ENCODE measurements at places on chromosomes 16 and 17. TPM values are rescaled to one million over a fixed set of nuclear protein-coding genes. Genes with fewer than 3 reads are reported as not detected.

CTRB2 gene
- total RNA-seq, result not detected

DNA sequence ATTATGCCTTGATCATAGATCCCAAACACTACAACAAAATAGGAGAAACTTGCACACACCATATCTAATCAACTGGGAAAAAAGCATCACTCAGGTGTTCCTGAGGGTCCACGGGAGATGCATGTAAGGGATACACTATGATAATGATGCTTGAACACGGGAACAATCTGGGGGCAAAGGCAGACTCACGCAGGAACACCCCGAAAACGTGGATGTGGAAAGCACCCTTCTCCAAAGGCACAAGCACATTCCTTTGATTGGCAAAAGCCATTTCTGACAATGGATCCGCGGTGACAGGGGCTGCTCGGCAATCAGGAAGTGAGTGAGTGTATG is 1.3 kb downstream of the ZNF652 start:
- no peaks in the 10 kb centered on the region for H3K36me3 ChIP-seq
- no peak for DNase-seq
- peak overlapping the region; percentile 98 for H3K4me3 ChIP-seq
- peaks cover 14% of the 10 kb centered on the region for H3K4me1 ChIP-seq
- no peak overlapping the region for H3K27ac ChIP-seq

DNA sequence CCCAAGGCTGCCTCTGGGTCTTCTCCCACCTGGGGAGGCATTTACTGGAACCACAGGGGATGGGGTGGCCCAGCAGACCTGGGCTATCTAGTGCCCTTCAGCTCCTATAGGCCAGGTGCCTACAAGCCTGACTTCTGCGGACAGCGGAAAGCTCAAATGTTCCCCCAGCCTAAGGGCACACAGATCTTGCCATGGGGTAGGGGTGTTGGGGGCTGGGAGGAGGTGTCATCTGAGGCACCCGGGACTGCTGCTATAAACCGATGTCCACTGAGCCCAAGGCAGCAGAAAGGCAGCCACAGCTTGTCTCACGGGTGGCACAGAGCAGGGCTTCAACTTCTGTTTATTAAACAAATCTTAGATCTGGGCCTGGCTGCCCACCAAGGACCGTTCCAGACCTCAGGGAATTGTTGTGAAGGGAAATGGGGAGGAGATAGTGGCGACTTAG is 3.6 kb downstream of the MYO1C start:
- H3K4me1 ChIP-seq, result peaks cover 11% of the 10 kb centered on the region
- no peaks in the 10 kb centered on the region for H3K36me3 ChIP-seq
- DNase-seq, result no peak
- H3K27ac ChIP-seq, result no peak overlapping the region
- H3K4me3 ChIP-seq, result no peak overlapping the region

GRCh38 chr17:21132428-21132827 is 5.7 kb downstream of the DHRS7B start:
- DNase-seq, result no peak
- no peak overlapping the region for H3K27ac ChIP-seq
- no peaks in the 10 kb centered on the region for H3K4me1 ChIP-seq
